GM23248 (cell line): ENCODE measurements at places on chromosomes 5 and 9. TPM values are rescaled to one million over a fixed set of nuclear protein-coding genes. Genes with fewer than 3 reads are reported as not detected.

DNA sequence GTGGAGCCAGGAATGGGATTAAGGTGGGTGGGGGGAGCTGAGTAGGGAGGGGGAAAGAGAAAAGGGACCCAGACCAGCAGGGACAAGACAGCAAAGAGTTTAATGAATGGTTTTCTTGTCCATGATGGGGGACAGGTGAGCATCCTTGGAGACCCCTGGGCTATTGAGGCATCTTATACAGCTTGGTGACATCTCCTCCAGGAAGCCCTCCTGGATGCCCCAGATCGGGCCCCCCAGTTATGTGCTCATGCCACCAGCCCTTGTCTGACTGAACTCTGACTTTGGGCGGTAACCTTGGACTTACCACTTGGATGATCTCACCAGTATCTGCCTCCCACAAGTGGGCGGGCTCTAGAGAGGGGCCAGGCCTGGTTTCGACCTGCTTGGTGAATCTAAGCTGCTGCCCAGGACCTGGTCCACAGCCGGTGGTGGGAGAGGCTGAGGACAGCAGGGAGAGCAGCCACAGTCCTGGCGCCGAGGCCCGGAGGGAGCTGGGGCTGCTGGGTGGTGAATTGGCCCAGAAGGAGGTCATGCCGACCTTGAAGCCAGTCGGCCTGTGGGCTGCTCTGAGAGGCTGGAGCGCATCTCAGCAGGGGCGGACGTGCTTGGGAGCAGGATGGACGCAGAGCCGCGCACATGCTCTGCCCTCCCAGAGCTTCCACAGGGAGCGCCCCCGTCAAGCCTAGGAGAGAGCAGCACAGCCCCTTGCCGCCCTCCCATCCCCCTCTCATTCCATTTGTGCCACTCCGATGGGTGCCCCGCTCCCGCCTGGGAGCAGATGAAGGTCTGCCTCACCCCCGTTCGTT is 36.2 kb downstream of the UNC5A start:
- no peaks in the 10 kb centered on the region for H3K4me1 ChIP-seq
- no peak overlapping the region for H3K4me3 ChIP-seq
- H3K27ac ChIP-seq: no peak overlapping the region
- DNase-seq: peak; percentile 54
- peaks cover 3% of the 10 kb centered on the region; the same call in 1 of the 2 replicates for H3K27me3 ChIP-seq
- no peaks in the 10 kb centered on the region for H3K36me3 ChIP-seq

DNA sequence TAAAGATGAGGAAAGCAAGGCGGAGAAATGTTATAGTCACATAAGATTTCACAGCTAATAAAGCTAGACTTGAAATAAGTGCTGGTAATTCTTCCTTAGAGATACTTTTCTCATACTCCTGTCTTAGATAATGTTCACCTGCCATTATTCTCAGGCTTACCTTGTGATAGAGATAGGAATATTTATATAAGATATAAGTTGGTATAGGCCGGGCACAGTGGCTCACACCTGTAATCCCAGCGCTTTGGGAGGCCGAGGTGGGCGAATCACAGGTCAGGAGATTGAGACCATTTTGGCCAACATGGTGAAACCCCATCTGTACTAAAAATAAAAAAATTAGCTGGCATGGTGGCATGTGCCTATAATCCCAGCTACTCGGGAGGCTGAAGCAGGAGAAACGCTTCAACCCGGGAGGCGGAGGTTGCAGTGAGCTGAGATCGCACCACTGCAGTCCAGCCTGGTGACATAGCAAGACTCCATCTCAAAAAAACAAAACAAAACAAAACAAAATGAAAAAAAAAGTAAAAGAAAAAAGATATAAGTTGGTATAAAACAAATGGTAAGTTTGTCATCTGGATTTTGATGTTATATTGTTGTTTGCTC is 1918.4 kb downstream of the MAT2B start:
- no peak overlapping the region for H3K27ac ChIP-seq
- no peak overlapping the region for H3K4me3 ChIP-seq

Gene KIF20A
- total RNA-seq: 26.0 and 27.3 TPM in 2 replicates

Gene NPR3
- total RNA-seq: 87.1 and 97.0 TPM in 2 replicates

DNA sequence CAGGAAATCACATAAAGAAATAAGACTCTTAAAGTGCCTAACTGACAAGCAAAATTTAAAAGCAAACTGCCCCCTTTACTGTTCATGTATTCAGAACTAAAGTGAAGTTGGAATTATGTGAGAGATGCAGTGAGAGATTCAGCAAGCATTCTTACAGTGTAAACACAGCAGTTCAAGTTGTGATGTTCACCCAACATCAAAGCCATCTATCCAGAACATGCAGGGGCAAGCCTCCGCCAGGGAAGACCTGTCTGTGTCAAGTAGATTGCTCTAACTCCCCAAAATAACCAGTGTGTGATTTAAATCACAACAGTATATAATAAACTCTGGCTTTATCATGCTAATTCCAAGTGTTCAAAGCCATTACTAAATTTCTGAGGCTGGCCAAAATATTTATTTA is 233.3 kb downstream of the BNC2 start:
- H3K4me3 ChIP-seq: no peak overlapping the region
- H3K36me3 ChIP-seq: no peaks in the 10 kb centered on the region
- H3K4me1 ChIP-seq: peaks cover 14% of the 10 kb centered on the region
- DNase-seq: no peak

DNA sequence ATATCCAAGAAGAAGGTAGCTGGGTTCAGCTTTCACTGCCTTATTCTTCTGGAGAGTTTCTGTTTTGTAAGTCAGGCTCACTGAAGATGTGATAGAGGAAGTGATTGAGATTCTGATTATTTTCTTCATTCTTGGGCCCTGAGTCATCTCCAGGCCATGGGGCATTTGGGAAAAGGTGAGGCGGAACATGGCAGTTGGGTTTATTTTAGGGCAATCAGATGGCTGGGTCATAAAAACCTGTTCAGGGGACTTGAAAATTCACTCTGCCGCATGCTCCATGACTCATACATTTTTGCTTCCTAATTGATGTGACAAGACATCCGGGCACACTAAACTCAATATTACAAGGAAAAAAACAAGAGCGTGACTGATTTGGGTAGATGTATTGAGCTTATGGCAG is 265.7 kb upstream of the KLF4 start:
- no peaks in the 10 kb centered on the region for H3K36me3 ChIP-seq
- no peaks in the 10 kb centered on the region for H3K27me3 ChIP-seq
- no peak overlapping the region for H3K4me3 ChIP-seq
- DNase-seq: peak; percentile 68
- peak overlapping the region; percentile 18; the same call in 1 of the 2 replicates for H3K27ac ChIP-seq
- peaks cover 35% of the 10 kb centered on the region for H3K4me1 ChIP-seq

DNA sequence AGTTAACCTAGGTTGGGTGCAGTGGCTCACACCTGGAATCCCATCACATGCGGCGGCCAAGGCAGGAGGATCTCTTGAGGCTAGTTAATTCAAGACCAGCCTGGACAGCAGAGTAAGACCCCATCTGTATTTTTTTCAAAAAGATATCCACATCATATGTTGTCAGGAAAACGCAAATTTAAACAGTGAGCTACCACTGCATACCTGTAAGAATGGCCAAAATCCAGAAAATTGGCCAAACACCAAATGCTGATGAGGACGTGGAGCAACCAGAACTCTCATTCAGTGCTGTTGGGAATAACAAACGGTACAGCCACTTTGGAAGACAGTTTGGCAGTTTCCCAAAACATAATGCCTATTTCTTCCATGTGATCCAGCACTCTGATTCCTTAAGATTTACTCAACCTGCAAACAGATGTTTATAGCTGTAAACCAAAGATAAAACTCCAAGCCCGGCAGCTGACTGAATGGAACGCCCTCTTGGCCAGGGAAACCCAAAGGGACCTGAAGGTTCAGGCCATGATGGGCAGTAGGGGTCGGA is 12.4 kb downstream of the CEL start:
- peak; percentile 56 for DNase-seq
- H3K4me1 ChIP-seq: peaks cover 29% of the 10 kb centered on the region
- no peak overlapping the region for H3K27ac ChIP-seq
- H3K4me3 ChIP-seq: no peak overlapping the region
- H3K27me3 ChIP-seq: no peaks in the 10 kb centered on the region

Gene SLC6A18
- total RNA-seq: not detected in 2 replicates

DNA sequence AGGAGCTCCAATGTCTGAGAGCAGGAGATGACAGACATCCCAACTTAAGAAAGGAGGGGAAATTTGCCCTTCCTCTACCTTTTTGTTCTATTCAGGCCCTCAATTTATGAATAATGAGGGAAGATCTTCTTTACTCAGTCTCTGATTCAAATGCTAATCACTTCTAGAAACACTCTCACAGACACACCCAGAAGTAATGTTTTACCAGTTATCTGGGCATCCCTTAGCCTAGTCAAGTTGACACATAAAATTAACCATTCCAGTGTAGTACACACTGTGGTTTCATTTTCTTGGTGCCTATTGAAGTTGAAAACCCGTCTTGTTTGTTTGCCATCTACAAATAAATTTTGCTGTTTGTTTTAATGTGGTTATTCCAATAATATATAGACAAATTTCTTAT is 167.6 kb downstream of the PCSK1 start:
- no peak for DNase-seq
- no peaks in the 10 kb centered on the region for H3K27me3 ChIP-seq
- peaks cover 5% of the 10 kb centered on the region; the same call in 1 of the 2 replicates for H3K36me3 ChIP-seq
- H3K4me3 ChIP-seq: no peak overlapping the region

GRCh38 chr5:116738615-116739261 is 164.1 kb upstream of the SEMA6A start:
- H3K4me3 ChIP-seq: no peak overlapping the region
- DNase-seq: no peak
- no peaks in the 10 kb centered on the region for H3K36me3 ChIP-seq
- no peak overlapping the region for H3K27ac ChIP-seq
- no peaks in the 10 kb centered on the region for H3K27me3 ChIP-seq

GRCh38 chr5:62960781-62961180 is 382.2 kb downstream of the LRRC70 start:
- no peak for DNase-seq
- H3K27ac ChIP-seq: no peak overlapping the region
- H3K4me3 ChIP-seq: no peak overlapping the region
- H3K27me3 ChIP-seq: no peaks in the 10 kb centered on the region
- H3K4me1 ChIP-seq: no peaks in the 10 kb centered on the region

- 0 out of 2 replicates have a peak, but pooled peaks cover 6% of the 10 kb centered on the region for H3K27me3 ChIP-seq
- no peak overlapping the region for H3K4me3 ChIP-seq
- H3K27ac ChIP-seq: no peak overlapping the region
- no peaks in the 10 kb centered on the region for H3K36me3 ChIP-seq
- no peak for DNase-seq
Observed at GRCh38 chr5:74054641-74055421, 428.8 kb downstream of the ARHGEF28 start.

DNA sequence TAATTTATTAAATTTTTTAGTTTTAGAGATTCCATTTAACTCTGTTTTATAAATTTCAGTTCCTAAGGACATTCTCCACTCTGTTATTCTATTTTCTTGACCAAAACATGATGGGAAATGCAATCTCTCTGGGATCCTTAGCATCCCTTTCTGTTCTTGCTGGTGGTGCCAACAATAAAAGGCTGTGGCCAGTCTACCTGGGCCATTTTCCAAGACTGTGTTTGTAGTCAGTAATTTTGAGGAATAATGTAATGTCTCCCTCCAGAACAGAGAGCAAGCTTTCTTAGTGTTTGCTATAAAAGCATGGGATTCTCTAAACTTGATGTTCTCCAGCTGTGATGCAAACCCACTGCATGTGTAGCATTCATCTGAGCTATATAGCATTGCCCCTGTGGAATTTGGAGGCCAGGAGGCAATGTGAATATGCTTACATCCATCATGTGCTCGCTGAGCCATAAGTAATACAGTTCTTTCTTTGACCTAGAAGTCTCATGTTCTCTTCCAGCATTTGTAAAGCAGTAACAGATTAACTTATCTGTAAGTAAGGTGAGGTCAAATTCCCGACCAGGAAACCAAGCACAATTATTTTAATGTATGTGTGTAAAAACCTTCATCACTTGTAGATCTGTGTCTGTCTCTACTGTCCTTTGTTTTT is 211.5 kb upstream of the TAS2R1 start:
- H3K27me3 ChIP-seq: peaks cover 6% of the 10 kb centered on the region; the same call in 1 of the 2 replicates
- no peak for DNase-seq
- H3K27ac ChIP-seq: no peak overlapping the region
- H3K4me1 ChIP-seq: no peaks in the 10 kb centered on the region

Gene PTPRD
- not detected in 2 replicates for total RNA-seq

DNA sequence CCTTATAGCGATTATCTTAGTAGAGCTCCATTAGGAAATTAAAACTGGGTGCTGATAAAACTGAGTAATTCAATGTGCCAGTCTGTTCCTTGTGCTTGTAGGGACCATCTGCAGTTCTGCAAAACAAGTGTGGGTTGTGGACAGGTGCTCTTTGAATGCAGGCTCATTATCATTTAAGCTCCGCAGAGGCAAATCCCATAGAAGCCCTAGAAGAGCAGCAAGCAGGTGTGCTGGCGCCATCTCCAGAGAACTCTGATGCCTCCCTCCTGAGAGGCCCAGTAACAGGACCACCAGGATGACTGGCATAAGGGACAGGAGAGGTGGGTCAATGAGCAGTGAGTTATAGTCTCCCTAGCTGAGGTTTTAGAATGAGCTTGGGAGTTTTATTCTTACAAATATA is 1342.4 kb upstream of the DMAC1 start:
- no peaks in the 10 kb centered on the region for H3K27me3 ChIP-seq
- no peak overlapping the region for H3K27ac ChIP-seq
- no peaks in the 10 kb centered on the region for H3K4me1 ChIP-seq

DNA sequence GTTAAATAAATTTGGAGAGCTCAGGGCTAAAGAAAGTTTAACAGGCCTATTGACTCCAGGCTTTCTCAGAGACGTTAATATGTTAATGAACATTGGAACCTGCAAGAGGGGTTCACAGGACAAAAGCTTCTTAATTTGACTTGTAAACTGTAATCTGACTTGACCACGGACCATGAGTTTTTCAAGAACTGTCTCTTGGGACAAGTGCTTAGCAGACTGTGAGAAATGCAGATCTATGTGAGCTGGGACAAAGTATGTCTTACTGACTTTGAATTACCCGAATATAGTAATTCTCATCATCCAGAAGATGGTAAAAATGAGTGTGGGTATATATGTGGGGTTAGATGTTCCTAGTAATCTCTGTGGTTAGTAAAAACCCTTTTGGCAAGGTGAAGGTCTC is 186.6 kb downstream of the ATP10B start:
- DNase-seq: no peak
- H3K36me3 ChIP-seq: no peaks in the 10 kb centered on the region
- H3K4me1 ChIP-seq: no peaks in the 10 kb centered on the region
- H3K4me3 ChIP-seq: no peak overlapping the region

Gene PCDHGA9
- 2.6 and 2.9 TPM in 2 replicates for total RNA-seq

Gene ZNF608
- total RNA-seq: 2.1 and 2.4 TPM in 2 replicates

- H3K4me3 ChIP-seq: no peak overlapping the region
- no peaks in the 10 kb centered on the region for H3K36me3 ChIP-seq
- peak overlapping the region; percentile 91 for H3K27ac ChIP-seq
- no peak for DNase-seq
- peaks cover 38% of the 10 kb centered on the region for H3K4me1 ChIP-seq
Observed at GRCh38 chr9:134403292-134403681, 77.0 kb downstream of the RXRA start.

Gene CDKN2B
- 5.3 and 10.6 TPM in 2 replicates for total RNA-seq

- no peaks in the 10 kb centered on the region for H3K36me3 ChIP-seq
- no peaks in the 10 kb centered on the region for H3K27me3 ChIP-seq
- H3K4me3 ChIP-seq: no peak overlapping the region
- no peak for DNase-seq
- no peak overlapping the region for H3K27ac ChIP-seq
Observed at GRCh38 chr9:84916769-84917168, 247.2 kb downstream of the NTRK2 start.

GRCh38 chr5:35158622-35159369 is 71.5 kb downstream of the PRLR start:
- no peak overlapping the region for H3K27ac ChIP-seq
- no peak for DNase-seq
- no peaks in the 10 kb centered on the region for H3K36me3 ChIP-seq
- H3K4me3 ChIP-seq: no peak overlapping the region

Gene SIT1
- not detected in 2 replicates for total RNA-seq
